ENCODE measurements at places on chromosomes 5 and 9.

DNA sequence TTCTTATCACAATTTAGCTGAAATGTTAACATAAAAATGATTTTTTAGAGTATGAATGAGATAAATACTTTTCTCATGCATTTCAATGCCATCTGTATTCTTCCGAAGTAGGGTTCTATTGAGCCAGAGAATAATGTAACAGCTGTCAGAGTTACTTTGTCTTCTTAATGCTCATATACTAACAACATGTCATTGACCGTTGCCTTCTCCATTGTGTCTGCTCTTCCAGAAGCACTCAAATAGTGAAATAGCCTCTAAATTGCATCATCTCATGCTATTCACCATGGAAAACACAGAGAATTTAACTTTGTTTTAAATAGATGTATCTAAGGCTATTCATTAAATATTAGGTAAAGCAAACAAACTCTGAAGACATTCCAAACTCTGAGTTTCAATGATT, 1875.9 kb upstream of the CDH9 start:
- no peak for DNase-seq

- DNase-seq: no peak
These were observed 58.7 kb upstream of the CTSL start for GRCh38 chr9:87667164-87667738.

GRCh38 chr9:16417749-16418148, 452.7 kb downstream of the BNC2 start:
- no peak for DNase-seq

GRCh38 chr9:13957089-13957488, 356.9 kb downstream of the NFIB start:
- DNase-seq: no peak

DNA sequence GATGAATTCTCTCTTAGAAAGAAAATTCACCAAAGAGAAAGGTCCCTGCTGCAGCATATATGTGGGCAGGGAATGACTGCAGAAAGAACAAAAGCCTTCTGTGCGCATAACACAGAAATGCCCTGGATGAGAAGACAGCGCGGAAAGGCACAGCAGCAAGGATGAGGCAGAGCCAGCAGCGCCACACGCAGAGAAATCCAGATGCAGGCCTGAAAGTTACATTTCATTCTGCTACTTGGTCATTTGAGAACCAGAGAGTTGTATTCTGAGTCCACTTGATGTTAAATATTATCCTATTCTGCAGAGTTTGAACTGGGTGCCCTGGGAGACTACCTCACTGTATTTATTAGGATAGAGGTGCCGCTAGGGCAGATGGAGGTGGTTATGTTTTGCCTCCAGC, 68.5 kb downstream of the GLDC start:
- DNase-seq: no peak

DNA sequence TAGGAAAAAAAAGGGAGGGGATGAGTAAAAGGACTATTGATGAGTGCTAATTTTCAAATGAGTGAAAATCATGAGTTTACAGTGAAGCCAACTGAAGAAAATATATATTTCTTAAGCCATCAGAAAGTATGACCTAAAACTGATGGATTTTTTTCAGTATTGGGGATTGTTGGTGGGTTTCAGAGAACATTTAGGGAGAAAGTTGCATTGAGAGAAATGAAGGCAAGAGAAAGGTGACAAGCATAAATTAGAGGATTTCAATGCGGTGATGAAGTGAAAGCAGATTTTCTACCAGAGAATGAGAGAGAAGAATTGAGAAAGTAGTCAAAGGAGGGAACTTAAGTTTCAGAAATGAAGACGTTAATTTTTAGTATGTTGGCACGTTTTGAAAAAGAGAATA, 8.5 kb upstream of the SNX24 start:
- no peak for DNase-seq

GRCh38 chr9:113705928-113706519, 170.1 kb upstream of the ZNF618 start:
- no peak for DNase-seq

- DNase-seq: no peak
These were observed 206.5 kb upstream of the RAI14 start for GRCh38 chr5:34449639-34450038.

- no peak for DNase-seq
These were observed 3.2 kb upstream of the TNC start for GRCh38 chr9:115121181-115121580.

DNA sequence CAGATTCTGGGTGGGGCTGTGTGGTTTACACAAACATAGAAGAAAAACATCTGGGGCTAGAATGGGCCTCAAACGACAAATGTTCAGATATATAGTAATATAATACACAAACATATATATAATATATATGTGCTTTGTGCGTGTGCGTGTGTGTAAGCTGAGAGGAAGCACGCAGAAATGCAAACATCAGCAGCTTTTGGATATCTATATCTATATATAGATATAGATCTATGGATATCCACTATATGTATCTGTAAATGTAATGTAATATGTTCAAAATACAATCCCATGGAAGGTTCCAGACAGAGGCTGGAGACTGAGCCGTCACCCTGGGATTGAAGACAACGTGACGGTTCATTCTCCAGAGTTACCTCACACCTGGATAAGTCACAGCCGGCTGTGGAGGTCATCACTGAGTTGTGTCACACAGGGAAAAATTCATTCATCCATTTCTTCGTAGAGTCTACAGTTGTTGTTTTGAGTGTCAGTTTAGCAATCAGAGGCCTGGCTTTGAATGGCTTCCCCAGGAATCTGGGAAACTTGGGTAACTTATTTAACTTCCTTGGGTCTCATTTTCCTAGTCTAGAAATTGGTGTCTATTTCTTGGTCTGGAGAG, 123.0 kb upstream of the CPEB4 start:
- no peak for DNase-seq

DNA sequence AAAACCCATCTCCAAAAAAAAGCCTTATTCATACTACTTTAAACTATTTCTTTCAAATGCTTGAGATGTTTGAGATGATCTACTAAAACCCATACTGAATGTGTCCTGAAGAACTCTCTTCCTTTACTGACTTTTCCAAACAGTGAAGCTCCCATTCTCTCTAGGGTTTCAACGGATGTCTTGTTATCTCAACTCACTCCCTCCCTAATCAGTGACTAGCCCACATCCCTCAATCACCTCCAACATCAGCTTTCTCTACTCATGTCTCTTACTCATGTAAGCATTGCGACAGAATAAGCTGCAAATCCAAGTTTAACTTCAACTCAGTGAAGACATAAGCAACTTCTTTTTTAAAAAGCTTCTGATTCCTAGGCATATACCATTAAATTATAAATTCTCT, 42.1 kb downstream of the WDR41 start:
- no peak for DNase-seq

- no peak for DNase-seq
These were observed 46.8 kb upstream of the RNF20 start for GRCh38 chr9:101486693-101487442.

DNA sequence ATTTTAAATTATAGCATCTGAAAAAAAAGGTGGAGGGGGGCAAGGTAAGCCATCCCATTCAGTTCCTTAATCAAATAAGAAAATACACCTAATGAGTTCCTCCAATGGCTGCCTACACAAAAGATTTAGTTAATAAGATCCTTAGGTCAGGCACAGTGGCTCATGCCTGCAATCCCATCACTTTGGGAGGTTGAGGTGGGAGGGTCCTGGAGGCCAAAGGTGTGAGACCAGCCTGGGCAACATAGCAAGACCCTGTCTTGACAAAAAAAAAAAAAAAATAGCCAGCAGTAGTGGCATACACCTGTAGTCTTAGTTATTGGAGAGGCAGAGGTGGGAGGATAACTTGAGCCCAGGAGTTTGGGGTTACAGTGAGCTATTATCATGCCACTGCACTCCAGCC, 78.4 kb downstream of the ST8SIA4 start:
- no peak for DNase-seq

DNA sequence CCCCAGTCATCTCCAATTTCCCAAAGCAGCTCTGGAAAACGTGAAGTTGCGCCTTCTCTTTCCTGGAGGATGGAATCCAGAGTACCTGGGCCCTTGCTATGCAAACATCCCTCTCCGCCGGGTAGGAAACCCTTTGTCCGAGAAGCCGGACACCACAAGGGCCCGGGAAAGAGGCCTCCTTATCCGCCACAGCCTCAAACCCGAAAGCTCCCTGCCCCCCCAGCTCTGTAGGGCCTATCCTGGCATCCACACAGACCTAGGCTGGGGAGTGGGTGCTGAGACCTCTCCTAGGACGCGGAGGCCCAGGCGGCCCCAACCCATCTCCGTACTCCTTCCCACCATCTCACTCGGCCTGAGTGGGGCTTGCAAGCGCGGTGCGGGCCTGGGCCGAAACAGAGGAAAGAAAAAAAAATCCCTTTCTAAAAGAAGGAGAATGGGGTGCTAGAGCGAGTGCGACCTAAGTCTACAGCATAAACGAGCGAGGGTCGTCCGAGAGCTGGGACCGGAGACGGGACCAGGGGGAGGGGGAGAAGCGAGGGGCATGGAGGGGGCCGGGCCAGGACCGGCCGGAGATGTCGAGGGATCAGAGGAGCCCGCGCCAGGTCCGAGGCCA, 624 bp downstream of the FBXW11 start:
- no peak for DNase-seq

- no peak for DNase-seq
These were observed 30.2 kb downstream of the MLANA start for GRCh38 chr9:5920860-5921328.

- no peak for DNase-seq
These were observed 3.5 kb downstream of the ELAVL2 start for GRCh38 chr9:23822261-23823169.

DNA sequence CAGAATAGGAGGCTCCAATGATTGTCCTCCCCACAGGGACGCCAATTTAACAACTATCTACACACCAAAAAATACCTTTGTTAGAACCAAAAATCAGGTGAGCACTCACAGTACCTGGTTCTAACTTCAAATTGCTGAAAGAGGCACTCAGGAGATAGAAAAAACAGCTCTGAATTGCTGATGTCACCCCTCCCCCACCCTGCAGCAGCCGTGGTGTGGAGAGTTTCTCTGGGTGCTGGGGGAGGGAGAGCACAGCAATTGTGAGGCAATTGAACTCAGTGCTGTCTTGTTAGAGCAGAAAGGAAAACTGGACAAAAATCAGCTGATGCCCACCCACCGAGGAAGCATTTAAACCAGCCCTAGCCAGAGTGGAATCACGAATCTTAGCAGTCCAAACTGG, 41.8 kb downstream of the TNFSF8 start:
- no peak for DNase-seq

Measured in stimulated activated CD8-positive, alpha-beta memory T cell treated with anti-CD3 and anti-CD28 coated beads, Interleukin-4, amount 100 ng/mL, for 1 hour (primary cell).